ENCODE measurements at places on chromosomes 5 and 9.

GRCh38 chr9:119026120-119026519 is 343.1 kb downstream of the BRINP1 start:
- DNase-seq, result no peak

DNA sequence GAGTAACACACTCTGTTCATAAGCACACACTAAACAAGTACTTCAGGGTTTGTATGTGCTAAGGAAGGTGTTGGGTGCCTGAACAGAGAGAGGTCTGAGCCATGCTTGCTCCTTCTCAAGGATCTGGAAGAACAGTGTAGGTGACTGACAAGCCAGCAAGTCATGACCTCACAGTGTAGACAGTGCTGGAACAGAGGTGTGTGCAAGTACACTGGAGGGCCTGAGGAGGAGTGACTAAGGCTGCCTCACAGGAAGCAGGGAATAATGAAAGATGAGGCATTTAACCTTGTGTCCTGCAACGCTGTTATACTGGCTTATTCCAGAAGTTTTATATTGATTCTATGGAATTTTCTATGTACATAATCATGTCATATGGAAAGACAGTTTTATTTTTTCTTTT is 83.9 kb downstream of the TMEM174 start:
- no peak for DNase-seq

GRCh38 chr9:109101810-109102209 is 17.9 kb downstream of the TMEM245 start:
- DNase-seq, result peak; percentile 50

DNA sequence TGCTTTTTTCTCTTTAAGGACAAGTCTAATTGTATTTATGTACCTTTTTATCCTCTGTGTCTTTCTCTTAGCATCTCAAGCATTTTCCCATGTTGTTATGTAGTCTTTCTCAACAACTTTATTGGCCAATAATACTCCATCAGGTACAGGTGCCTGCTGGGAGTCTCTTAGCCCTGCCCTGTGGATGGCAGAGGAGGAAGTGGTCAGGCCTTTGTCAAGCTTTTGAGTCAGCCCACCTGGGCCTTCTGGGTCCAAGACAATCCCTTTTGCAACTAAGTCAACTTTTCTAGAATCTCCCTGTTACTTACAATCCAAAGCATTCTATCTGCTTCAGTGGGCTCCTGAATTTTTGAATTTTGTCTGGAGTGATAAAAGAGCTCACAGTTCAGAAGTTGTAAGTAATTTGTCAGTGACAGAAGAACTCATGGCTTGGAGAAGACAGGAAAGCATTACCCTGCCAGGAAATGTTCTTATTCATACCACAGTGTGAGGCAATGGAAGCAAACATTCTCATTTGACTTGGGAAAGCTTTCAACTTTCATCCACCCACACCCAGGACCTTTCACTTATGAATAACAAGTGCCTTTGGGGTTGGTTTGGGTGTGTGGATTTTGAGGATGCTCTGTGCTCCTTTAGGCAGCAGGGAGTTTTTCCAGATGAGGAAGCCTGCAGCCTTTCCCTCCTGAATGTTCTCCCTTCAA is 200.0 kb upstream of the S1PR3 start:
- no peak for DNase-seq

DNA sequence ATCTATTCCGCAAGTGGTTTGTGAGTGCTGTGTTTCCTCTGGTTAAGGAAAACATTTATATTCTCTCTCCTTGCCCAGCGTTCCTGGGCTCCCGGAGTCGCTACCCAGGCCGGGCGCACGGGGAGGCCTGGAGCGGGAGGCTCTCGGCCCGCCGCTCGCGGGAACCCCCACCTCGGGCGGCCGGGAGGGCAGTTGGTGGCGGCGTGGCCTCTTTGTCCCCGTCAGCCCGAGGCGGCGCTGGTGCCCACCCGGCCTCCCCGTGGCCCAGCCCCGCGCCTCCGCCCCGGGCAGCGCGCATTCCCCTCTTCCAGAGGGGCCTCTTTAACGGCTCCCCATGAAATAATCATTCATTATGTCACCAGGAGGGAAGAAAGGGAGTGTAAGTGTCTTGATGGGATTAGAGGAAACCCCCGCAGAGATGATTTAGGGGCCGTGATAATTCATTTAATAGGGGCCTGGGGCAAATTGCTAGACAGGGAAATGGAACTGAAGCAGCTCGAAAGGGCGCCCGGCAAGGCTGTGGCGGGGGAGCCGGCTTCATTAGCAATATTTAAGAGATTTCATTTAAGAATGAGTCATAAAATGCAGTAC is 181.9 kb upstream of the TBCA start:
- DNase-seq, result no peak

- no peak for DNase-seq
Measured at GRCh38 chr9:136854113-136854841, 2.1 kb downstream of the MAMDC4 start.

DNA sequence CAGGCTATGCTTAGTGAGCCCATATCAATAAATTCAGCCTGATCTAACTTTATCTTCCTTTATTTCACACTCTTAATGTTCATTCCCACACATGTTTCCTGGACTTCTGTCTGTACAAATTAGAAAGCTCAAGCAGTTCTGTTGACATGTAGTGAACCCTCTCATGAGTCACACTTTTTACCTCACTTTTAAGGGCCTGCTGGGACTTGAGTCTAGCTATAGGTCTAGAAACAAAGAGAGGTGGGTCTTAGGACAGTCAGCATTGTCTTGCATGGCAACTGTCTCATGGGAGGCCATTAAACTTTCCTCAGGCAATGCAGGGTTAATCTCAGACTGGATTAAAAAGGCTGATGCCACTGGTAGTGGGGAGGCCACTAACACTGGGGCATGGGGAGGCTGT is 8.6 kb upstream of the CCNH start:
- DNase-seq, result no peak

GRCh38 chr5:74272831-74273451 is 367.6 kb downstream of the ENC1 start:
- no peak for DNase-seq

DNA sequence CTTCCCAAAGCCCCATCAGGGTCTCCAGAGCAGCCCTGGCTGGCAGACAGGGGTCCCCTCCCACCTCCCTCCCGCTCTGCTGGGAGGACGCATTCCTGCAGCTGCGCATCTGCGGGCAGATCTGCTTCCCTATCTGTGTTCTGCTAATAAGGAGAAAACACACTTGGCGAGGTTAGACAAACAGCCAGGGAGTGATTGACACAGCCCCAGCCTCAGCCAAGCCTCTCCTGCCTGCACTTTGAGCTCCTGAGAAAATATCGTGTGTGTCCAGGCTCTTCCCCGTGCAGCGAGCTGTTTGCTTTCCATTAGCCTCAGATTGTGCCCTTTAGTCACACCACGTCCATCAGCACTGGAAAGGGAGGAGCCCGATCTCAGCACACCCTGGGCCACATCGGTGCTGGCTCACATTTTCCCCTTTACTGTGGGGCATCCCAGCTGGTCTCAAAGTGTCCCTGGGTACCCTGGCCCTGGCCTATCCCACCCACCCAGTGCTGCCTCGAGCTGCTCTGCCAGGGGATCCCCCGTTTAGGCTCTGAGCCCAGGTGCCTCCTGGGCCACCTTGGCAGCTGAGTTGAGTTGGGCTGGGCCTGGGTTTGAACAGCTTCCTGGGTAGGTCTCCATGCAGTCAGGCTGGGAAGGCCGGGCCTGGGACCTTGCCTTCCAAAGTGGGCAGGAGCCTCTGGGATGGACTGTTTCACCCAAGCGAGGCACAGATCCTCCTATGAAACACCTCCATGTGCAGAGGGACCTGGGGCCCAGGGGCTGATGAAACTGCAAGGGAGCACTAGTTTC is 61.1 kb downstream of the BARX1 start:
- DNase-seq, result no peak

GRCh38 chr9:90956026-90956810 is 154.6 kb downstream of the SYK start:
- DNase-seq, result no peak

DNA sequence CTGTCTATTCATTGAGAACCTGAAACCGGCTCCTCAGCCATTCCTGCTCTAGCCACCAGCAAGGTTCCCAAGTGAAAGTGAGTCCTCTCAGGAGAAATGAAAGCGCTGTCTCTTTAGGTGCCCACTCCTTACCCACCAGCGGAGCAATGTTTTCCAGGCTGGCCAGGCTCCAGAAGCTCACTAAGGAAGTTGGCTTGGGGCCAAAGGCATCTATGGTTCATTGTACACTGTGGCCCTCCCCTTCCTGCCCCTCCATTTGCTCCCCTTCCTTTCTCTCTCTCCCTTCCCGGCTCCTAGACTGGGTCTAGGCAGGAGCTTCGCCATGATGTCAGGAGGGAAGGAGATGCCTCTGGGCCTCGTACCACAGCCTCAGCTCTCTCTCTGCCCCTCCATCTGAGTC is 1.1 kb upstream of the GABRP start:
- no peak for DNase-seq

- DNase-seq, result no peak
Measured at GRCh38 chr5:176653401-176654385, 6.4 kb downstream of the TSPAN17 start.

DNA sequence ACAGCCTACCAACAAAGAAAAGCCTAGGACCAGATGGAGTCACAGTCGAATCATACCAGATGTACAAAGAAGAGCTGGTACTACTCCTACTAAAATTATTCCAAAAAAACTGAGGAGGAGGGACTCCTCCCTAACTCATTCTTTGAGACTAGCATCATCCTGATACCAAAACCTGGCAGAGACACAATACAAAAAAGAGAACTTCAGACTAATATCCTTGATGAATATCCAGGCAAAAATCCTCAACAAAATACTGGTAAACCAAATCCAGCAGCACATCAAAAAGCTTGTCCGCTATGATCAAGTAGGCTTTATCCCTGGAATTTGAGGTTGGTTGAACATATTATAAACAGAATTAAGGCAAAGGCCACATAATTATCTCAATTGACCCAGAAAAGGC is 900.4 kb upstream of the ARRDC3 start:
- DNase-seq, result no peak

DNA sequence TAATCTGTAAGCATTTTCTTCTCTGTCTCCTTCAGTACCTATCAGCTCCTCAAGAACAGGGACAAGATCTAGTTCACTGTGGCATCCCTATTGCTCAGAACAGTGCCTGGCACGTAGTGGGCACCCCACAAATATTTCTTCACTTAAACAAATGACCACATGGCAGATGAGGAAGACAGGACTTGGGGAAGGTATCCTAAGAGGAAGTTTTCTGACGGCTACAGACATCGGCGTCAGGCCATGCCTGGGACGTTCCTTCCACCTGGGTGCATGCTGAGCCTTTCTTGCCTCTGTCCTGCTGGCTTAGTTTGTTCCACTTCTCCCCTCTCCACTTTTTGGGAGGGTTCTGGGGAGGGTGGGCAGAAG is 60.2 kb downstream of the NEURL1B start:
- no peak for DNase-seq

DNA sequence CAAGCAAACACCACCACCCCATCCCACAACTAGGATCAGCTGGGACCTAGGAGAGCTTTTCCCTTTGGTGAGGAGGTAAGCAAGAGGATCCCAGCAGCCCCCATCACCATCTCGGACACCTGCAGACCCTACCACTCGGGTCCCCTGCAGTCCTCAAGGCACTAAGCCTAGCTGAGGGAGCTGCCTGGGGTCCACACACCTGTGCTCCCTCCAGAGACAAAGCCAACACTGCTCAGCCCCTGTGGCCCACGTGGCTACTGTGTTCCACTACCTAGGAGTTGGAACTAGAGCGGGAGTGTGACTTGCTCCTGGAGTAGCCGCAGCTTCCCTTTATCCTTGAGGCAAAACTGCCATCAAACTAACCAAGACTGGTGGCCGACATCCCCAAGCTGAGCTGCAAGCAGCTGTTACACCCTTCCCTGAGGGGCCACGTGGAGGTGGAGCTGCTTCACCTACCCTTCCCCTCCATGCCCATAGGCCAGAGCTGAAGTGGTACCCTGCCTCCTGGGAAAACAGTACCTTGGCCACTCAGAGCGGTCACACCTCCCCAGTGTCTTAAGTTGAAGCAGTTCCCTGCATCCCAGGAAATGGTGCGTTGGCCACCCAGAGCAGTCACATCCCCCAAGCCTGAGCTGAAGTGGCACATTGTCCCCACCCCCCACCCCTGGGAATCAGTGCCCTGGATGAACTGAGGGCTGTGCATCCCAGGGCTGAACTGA is 205.5 kb downstream of the CACNA1B start:
- no peak for DNase-seq

GRCh38 chr9:31336386-31336785 is 1048.1 kb upstream of the ACO1 start:
- no peak for DNase-seq

GRCh38 chr5:81349161-81349560 is 44.8 kb downstream of the ACOT12 start:
- DNase-seq, result no peak

DNA sequence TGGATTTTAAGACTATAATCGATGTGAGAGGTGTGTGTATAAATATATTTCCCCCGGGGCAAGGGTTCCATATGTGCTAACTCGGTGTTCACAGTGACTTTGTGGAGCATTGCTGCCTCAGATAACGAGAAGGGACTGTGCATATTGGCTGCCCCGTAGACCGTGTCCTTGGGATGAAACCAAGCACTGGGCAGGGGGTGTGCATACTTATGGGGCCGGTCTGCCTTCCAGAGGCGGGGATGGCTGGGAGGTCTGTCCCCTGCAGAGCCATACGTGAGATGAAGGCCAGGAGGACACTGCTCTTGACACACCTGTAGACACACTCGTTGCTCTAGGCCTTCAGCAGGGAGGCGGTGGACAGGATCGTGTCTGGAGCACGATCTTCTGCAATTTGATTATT is 56.0 kb upstream of the ZNF354A start:
- DNase-seq, result no peak

GRCh38 chr9:137970686-137971476 is 93.3 kb downstream of the CACNA1B start:
- no peak for DNase-seq

DNA sequence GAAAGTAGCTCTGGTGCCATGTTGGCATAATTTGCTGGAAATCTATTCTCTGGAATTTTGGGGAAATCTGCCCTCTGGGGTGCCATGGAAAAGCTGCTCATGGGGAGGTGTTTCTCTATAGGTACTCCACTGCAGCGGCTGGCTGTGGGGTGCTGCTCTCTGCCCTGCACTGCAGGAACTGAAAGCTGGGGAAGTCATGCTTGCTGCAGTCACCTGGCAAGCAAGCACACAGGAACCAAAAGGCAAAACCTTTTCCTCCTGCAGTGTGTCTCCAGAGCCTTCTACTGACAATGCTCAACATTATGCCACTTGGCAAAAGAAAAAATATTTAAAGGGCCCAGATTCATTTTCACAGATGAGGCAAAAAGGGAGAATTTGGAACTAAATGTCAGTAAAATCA is 25.8 kb upstream of the CARNMT1 start:
- DNase-seq, result no peak

- DNase-seq, result no peak
Measured at GRCh38 chr5:77859306-77859705, 83.2 kb upstream of the TBCA start.

DNA sequence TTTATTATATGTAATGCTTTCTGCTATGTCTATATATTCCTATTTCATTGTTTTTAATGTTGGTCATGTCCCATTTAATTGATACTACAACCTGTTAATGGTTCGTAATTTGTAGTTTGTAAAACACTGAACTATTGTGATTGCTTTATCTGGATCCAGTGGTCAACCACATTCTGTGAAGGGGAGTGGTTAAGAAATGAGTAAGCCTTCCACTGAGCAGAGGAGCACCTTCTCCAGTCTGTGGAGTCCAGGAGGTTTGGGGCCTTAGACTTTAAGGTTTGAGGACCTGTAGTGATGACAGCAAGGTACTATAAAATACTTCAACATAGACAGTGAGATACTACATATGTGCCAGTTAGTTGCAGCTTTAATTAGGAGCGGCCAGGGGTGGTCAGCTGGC is 67.7 kb upstream of the RAD23B start:
- DNase-seq, result no peak

- DNase-seq, result no peak
Measured at GRCh38 chr5:17275289-17276158, 58.1 kb downstream of the BASP1 start.

Measured in naive thymus-derived CD4-positive, alpha-beta T cell (primary cell).